ENCODE measurements at places on chromosomes 4 and X.

- DNase-seq = no peak
Observed at GRCh38 chr4:189988877-189989431, 38.1 kb downstream of the FRG2 start.

- no peak for DNase-seq
Observed at GRCh38 chrX:16771483-16772398, 14.5 kb upstream of the TXLNG start.

DNA sequence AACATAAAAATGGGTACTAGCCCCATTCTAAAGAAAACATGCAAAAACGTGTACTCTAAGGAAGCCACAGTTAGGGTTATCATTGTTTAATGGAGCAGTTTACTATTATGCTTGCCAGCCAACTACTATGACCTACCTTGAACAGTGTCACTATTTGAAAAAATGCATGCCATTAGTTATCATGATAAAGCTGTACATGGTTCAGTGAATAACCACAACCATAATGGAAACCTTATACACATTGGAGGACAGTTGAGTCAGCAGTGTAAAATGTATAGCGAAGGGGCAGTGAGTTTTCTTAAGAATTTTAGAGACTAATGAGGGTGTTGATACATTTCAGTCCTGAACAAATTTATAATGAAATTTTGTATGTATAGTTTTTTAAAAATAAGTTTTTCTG is 381.9 kb downstream of the GRXCR1 start:
- no peak for DNase-seq

GRCh38 chr4:48329193-48329592 is 12.1 kb upstream of the SLAIN2 start:
- no peak for DNase-seq

DNA sequence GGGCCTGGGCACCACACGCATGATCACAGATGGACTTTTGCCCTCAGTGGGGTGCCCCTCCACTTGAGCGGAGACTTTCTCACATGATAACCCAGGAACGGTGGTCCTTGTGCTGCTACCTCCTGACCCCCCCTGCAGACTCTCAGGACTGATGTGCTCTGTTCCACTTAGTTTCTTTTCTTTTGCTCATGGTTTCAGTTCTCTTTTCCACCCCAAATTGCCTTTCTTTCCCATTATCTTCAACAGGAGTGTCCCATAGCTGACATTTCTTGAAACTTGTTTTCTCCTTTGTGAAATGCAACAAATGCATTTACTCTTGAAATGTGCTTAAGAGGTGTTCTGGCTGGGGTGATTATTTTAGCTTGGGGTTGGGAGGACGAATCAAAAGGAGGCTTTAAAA is 9.0 kb downstream of the MPC1L start:
- no peak for DNase-seq

Measured in stimulated activated naive CD8-positive, alpha-beta T cell treated with anti-CD3 and anti-CD28 coated beads, Interleukin-15, Interleukin-2, amounts not matched to agents 100 U/mL and 50 U/mL, for 24 hours (primary cell).